ENCODE measurements at places on chromosomes 5 and 9.

DNA sequence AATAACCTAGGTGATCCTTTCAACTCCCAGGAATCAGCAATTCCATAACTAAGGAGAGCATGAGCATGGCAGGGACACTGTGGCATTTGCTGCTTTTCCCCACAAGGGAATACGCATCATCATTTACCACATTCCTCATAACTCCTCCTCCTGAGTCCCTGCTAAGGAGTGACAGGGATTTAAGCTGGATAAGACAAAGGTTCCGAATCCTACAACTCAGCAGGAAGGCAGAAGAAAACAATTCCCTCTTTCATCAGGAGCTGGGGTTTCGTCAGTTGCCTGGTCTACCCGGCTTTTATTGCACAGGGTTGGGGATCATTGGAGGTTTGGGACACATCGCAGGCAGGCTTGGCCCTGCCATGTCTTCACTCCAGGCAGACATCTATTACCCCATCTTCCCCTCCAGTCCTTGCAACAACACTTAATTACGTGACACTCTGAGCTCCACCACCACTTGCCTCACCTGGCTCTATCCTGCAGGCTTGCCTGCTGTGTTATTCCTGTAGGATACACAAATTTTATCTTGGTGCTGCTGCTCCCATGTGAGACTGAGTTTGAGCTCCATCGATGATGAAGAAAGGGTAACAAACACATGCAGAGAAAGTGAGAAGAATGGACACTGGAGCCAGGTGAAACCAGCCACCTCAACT lies 563.0 kb upstream of the KLF4 start:
- no peak for DNase-seq

- DNase-seq: no peak
These were observed 38.2 kb downstream of the CCDC192 start for GRCh38 chr5:127741412-127741811.

DNA sequence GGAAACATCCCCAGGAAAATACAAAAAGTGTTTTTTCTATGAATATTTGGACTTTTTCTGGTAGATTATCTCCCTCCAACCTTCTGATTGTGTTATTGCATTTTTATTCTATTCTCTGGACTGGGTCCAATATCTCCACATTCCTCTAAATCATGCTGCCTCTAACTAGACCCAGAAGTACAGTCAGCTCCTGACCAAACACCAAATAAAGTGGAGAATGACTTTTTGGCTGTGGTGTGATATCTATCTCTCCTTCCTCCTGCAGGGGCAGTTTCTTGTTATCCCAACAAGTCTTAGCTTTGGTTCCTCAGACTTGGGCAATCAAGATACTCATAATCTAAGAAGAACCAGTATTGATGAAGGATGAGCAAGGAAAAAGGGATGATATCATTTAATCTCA lies 3.2 kb upstream of the RAI14 start:
- DNase-seq: no peak

GRCh38 chr5:175288048-175288621 lies 155.8 kb downstream of the DRD1 start:
- DNase-seq: no peak

GRCh38 chr5:121430538-121430937 lies 421.1 kb upstream of the FTMT start:
- no peak for DNase-seq

DNA sequence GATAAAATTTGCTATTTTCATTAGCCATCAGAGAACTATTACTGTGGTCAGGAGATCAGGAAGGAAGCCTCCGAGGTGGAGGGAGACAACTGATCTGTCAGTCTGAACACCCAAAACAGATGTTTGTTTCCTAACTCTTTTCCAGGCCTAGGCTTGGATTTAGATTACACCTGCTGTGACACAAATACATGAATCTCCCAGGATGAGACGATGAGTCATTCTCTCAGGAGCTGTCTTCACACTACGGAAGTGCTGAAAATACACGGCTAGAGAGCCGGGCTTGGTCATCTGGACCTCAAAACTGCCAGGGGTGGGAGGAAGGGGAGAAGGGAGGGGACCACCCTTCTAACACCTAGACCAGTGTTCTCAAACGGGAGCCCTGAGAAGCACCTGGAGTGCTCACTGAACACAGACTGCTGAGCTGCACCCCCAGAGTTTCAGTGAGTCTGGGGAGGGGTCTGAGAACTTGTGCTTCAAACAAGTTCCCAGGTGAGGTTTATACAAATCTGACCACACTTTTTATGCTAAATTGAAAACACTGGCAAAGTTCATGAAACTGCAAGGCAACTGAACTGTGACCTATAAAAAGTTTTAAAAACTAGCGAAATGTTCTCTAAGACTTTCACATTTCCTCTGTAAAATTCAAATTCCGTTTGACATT lies 80.3 kb upstream of the EQTN start:
- no peak for DNase-seq

DNA sequence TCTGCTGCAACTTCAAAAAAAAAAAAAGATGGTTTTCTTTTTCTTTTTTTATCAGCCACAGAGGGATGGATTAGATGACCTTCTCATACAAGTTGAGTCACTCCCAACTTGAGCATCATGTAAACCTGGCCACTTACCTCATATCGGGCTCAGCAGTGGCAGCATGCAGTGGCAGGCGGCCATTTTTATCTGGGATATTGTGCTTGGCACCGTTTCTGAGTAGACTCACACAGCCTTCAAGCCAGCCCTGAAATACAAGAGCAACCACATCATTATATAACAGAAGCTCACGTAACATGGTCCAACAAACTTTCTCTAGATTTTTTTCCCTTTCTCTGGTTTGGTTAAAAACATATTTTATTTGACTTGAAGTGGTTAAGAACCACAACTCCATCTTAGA lies 62.6 kb downstream of the ANKRD55 start:
- DNase-seq: no peak

- no peak for DNase-seq
These were observed 8.3 kb upstream of the CCNO start for GRCh38 chr5:55241746-55242145.

GRCh38 chr5:123721675-123722276 lies 209.8 kb downstream of the CSNK1G3 start:
- no peak for DNase-seq

DNA sequence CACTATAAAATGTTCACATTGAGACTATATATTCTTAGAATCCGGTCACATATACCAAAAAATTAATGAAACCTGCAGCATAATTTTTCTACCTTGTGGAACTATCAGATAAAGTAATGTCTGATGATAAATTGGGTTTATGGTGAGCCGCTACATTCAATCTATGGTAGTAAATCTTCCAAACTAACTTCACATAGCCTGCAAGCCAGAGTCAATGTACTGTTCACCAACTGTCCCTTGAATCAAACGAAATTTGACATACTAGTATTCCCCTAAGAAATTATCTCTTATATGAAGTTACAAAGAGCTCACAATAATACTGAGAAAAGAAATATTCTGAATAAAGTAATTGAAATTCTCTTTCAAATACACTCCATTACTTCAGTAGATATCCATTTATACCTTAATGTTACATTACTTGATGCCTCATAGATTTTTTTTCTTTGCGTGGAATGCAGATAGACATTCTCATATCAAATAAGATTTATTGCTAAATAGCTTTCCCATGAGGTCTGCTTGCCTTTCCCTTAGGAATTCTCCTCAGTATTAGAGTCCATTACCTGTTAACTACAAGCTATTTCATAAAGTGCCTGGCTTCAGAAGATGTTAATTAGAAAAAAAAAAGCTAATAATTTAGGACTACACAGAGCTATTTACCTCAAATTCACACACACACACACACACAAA lies 169.5 kb downstream of the PTPRD start:
- no peak for DNase-seq

DNA sequence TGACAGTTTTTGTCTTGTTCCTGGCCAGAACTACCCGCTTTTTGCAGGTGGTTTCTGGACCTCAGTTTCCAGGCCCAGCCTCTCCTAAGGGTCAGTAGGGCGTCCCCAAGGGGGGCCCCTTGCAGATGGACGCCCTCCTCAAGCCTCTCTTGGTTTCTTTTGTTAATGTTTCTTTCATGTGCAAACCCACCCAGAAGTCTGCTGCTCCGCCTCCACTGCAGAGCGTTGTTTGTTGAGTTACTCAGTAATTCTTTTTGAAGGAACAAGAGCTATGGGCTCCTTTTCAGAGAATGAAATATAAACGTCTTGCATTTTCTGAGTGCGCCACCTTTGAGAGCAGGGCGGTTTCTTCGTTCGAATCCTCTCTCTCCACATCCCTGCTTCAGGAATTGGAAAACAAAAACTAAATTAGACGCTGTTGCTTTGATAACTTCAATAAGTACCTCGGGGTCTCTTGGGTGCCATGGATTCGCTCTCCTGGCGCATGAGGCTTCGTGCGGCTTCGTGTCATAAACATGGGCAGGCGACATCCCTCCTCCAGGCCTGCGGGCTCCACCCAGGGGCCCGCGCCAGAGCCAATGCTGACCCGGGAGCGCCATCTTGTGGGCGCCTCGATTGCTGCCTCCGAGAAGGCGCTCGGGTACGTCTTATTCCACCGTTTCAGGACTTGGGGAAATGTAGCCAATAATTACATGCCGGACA lies 38.3 kb upstream of the CKMT2 start:
- DNase-seq: peak; percentile 91

- DNase-seq: peak; percentile 37
These were observed 5.1 kb downstream of the TLN1 start for GRCh38 chr9:35726931-35727330.

GRCh38 chr5:10975945-10976344 lies 214.9 kb upstream of the DAP start:
- DNase-seq: no peak

DNA sequence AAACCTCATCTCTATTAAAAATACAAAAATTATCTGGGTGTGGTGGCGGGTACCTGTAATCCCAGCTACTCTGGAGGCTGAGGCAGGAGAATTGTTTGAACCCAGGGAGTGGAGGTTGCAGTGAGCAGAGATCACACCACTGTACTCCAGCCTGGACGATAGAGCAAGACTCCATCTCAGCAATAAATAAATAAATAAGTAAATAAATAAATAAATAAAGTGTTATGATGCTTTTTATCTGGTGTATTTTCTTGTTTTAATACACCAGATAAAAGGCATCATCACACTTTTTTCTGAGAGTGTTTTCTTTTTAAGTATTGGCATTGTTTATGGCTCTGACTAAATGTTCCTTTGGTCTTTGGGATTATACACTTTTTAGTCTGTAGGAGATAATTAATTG lies 24.2 kb upstream of the LECT2 start:
- DNase-seq: no peak

GRCh38 chr5:126752081-126752785 lies 24.7 kb upstream of the LMNB1 start:
- DNase-seq: no peak

GRCh38 chr5:149865746-149866145 lies 78.8 kb downstream of the PDE6A start:
- no peak for DNase-seq

DNA sequence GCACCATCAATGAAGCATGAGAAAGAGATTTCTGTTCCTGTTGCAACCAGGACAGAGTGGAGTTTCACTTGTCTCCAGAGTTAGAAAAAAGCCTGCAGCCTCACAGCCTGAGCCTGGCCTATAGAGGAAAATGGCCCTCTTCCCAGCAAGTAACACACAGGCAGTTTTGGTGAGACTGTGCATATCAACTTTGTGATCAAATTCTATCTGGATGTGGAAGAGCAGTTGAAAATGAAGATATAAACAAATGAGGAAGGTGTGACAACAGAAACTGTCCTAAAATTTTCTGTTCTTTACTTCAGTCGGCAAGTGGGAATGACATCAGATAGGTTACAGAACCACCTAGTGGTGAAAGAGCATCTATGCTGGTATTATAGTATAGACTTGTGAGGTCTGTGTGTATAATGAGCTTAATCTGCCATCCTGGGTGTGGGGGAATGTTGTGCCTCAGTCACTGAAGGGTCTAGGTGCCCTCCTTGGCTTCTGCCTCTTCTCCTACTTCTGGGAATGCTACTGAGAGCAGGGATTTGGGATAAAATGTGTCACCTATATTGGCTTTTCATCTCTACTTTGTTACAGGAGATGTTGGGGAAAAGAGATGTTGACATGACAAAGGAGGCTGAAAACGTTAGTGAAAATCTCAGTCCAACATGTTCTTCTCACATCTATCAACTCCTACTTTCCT lies 28.2 kb downstream of the YIPF5 start:
- DNase-seq: no peak

DNA sequence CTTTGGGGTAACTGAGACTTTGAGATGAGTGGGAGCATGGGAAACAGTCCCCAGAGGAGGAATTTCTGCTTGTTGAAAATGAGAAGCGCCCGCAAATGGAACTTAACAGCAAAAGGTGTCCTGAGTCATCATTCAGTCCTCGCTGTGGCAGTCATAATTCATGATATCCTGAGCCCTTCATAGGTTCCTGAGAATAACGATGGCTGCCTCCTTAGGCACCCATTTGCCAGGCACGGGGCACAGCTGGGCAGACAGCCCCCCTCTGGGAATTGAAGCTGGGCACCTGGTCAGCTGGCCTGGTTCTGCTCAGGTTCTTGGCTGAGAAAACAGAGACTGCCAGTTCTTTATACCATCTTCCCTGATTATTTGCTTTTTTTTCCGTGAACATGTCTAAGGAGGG lies 69.8 kb upstream of the EGFLAM start:
- no peak for DNase-seq

DNA sequence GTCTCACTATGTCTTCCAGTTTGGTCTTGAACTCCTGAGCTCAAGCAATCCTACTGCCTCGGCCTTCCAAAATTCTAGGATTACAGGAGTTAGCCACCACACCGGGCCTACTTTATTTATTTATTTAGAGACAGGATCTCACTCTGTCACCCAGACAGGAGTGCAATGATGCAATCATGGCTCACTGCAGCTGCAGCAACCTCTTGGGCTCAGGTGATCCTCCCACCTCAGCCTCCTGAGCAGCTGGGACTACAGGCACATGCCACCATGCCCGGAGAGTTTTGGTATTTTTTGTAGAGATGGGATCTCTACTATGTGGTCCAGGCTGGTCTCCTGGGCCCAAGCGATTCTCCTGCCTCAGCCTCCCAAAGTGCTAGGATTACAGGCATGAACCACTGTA lies 32.8 kb downstream of the PHAX start:
- DNase-seq: no peak
